Stimulated activated CD4-positive, alpha-beta T cell treated with anti-CD3 and anti-CD28 coated beads, Interleukin-4, amount 100 ng/mL, for 48 hours (primary cell): ENCODE measurements at places on chromosomes 4 and X.
A peak's percentile ranks its signal among the peaks of the same experiment; 100 is the strongest.

DNA sequence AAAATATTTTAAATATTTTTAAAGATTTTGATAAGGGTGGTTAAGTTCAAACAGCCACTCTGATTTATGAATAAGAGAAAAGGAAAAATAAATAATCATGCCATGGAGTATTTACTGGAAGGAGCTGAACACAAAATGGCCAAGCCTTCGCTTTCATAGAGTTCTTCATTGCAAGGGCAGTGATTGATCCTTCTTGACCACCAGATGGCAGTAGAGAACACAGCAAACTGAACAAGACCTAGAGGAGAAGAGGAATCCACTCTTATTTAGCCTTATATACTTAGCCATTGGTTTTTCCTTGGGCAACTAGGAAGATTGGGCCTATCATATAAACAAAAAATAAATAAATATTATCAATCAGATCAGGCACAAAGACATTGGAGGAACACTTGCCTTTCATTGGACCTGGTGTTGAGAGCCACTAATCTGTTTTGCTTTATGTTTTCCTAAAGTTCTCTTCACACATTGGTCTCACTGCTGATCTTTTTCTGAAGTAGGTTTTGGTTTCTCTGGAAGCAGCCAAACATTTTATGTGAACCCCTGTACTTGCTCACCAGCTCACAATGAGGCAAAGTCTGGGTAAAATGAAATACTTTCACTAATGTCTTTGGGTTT, 58.1 kb upstream of the PARM1 start:
- peak; percentile 1 for DNase-seq

DNA sequence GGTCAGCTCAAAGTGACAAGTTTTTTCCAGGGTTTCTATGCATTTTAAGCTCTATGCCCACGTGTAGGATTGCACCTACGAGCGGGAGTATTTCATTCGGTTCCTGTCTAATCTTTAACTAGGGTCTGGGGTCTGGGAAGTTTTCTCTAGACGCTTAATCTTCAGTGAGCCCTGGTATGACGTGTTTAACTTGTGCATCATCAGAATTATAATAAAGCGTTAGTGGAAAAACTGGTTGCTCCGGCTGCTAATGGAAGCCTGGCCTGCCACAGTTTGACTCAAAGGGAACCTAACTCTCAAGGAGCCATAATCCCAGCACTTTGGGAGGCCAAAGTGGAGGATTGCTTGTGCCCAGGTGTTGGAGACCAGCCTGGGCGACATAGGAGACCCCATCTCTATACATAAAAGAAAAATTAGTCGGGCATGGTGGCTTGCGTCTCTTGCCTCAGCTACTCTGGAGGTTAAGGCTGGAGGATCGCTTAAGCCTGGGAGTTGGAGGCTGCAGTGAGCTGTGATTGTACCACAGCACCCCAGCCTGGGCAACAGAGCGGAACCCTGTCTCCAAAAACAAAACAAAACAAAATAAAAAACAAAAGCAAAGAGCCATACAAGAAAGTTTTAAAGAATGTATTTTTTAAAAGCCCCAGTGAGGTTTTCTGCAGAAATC, 30.2 kb downstream of the ARSD start:
- no peak for DNase-seq

DNA sequence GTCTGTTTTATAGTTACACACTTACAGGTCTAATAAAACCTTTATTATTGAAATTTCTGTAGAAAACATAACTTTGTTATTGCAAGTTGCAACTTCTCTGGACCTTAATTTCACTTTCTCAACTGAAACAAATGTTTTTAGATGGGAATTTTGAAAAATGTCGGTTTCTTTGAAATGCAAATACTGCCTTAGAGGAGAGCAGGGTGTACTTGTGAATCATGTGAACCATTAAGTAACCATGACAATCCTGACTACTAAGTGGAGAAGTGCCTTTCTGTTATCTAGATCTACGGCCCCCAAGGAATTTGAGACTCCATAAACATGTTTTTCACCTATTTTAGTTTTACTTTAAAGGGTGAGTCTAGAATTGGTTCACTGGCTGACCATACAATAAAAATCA, 8.5 kb upstream of the ARMCX2 start:
- no peak for DNase-seq

GRCh38 chr4:38673130-38673978, 9.4 kb downstream of the KLF3 start:
- DNase-seq = no peak

- DNase-seq = no peak
These were observed 835.6 kb upstream of the SLIT2 start for GRCh38 chr4:19416146-19416545.

DNA sequence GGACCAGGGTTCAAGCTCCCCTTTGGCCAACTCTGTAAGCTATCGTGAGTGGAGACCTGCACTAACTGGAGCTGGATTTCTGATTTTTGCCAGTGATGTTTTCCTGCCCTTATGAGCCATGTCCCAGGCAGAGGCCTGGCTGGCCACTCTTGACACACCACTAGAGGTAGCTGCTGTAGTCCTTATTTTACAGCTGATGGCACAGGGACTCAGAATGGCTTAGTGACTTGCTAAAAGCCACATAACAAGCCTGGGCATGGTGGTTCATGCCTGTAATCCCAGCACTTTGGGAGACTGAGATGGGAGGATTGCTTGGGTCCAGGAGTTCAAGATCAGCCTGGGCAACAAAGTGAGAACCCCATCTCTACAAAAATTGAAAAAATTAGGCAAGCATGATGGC, 33.4 kb downstream of the CYTL1 start:
- DNase-seq = no peak
